ENCODE measurements at places on chromosomes 1 and 21.

DNA sequence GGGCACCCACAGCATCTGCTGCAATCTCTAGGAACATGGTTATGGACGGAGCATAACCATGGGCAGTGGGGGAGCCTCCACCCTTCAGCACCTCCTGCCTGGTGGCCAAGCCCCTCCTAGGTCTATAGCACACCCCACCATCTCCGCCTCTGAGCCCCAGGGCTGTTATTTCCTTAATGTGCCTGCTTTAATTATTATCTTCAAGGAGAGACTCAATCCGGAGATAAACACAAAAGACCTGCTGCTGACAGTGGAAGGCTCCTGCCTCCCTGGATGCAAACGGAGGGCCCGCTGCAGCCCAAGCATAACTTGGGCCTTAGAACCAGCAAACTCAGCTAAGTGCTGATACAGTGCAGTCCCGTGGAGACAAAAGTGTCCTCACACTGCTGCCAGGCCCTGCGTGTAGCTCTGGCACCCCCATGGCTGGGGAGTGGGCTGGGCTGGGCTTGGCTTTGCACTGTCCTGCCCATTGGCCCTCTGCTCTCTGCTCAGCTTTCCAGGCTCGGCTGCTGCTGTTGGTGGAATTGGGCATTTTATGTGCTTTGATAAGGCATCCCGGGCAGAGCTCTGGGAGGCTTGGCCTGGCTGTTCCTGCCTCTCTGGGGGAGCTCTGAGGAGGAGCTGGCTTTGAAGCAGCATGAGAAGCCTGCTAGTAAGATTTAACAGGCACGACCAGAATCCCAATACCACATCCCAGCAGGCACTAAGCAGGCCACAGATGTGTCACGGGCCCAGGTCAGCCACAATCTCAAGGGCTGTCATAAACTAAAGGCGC is 620.2 kb downstream of the PTPRU start:
- peak; percentile 38 for DNase-seq

- no peak for DNase-seq
Measured at GRCh38 chr1:64114012-64114525, 89.4 kb upstream of the UBE2U start.

DNA sequence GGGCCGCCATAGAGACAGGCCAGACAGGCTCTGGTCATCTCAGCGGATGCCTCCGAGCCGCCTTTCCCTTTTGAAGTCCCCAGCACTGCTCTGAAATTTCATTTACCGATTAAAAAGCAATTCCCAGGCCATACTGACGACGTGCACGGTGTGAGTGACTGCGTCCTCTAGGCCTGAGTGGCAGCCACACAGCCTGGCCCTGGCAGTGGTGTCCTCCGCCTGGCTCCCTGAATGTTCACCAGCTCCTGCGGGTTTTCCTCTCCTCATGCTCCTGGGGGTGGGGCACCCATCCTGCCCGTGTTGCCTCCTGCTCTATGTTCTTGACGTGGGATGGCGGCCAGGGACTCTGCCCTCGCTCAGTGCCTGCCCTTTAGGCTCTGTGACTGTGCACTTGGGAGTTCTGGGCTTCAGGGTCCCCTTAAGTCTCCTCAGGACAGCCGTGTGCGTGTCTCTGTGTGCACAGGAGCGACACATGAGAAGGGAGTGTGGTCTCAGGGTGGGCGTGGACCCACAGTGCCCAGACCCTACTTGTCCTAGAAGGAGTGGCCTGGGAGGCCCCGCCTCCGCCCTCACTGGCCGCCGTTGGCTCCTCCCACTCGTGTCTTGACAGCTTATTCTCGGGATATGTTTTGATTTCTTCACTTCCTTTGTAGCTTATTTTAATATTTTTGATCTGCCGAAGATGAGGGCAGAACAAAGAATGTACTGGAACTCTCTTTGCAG is 3.6 kb downstream of the SKI start:
- DNase-seq, result peak; percentile 84

DNA sequence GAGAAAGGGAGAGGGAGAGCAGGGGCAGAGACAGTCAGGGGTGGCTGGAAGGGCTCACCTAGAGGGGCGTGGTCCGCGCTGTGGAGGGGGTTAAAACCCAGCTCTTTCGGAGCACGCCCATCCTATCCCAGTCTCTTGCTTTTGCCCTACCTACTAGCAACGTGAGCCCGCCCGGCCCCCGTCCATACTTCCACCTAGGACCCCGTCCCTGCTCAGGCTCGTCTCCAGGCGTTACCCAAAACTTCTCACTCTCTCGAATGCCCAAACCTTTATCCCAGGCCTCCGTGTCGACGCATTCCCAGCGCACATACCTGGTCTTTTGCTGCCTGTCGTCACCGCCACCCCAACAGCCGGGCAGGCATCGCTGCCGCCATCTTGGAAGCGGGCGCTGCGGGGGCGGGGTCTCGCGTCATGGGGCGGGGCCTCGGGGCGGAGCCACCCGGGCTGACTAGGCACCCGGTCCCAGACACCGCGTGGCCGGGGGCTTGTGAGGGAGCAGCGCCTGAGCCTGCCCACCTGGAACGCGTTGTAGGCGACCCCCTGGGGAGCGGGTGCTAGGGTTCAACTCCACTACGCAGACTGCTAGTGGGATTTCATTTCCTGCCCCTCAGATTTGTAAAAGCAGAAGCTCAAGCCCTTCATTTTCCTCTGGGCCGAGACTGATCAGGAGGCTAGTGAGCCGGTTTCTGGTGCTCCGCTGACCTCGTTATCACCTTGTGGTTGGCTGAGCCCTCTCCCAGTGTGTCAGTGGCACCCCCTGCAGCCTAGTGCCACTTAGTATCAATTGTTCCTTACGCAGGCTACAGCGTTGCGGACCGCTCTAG is at the start of gene B4GALT3:
Gene B4GALT3 (minus strand): TSS at position 396 of the 824 bp plus-strand sequence. CDS start 1,447 bp downstream, outside the sequence.
- DNase-seq, result peak; percentile 95

DNA sequence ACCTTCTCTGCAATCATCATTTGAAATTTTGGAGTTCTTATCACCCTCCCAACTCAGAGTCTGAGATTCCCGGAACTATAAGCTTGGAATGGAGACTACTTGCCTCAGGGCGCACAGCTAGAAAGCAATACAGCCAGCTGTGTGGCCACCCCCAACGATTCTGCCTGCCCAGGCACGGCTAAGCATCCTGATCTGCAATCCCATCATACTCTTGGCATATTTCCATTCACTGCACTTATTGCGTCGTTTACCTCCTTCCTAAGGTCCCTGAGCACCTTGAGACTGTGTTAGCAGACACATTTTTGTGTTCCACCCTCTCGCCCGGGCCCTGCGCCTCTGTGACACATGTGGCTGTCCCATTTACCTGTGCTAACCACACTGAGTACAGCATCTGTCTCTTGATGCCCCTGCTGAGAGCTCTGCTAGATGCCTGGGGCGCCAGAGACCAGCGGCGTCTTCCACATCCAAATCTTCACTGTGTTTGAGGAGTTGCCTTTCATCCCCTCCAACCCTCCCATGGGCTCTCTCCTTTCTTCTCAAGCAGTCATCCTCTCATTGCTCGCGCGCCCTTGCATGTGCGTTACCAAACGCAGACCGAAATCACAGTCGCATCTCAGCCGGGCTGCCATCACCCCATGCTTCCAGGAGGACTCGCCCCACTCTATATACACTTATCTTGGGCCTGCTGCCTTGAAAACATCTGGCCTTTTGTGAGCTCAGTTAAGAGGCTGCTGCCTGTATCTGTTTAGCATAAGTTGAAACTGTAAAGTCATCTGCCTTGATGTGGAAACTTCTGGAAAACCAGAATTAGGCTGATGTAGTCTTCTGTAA is 3.5 kb upstream of the CLDN19 start:
- DNase-seq, result no peak

DNA sequence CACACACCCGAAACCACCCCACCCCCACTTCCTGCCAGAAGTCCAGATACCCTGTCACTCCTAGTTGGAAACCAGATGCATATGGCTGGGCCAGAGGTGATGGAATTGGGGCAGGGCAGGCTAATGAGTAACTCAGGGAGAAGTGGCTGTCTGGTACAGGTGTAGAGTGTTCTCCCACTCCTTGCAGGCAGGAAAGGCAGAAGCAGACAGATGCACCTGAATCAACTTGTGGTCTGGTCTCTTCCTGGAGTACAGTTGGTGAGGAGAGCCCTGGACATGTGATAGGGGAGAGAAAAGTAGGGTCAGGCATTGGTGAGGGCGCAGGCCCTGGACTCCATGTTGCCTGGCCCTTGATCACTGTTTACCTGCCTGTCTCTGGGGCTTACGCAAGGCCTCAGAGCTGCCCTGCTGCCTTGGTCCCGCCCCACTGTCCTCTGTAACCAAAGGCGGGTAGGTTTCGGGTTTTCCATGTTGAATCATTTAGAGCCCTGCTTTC is 2.5 kb downstream of the CGN start:
- no peak for DNase-seq

DNA sequence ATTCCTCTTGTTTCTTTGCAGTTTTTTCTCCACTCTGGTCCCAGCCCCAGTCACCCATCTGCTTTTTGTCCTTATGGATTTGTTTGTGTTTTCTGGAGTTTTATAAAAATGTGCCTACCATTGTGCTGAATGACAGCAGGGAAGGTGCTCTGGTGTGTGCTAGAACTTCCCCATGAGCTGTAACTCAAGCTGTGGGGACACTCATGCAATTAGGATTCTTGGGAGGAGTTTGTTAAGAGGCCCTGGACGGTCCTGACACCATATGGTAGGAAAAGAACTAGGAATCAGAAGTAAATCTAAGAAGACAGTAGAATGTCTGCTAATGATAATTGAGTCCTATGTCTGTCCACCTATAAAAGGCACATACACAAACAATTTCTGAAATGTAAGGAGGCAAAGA is 27.4 kb downstream of the URB2 start:
- DNase-seq, result no peak

DNA sequence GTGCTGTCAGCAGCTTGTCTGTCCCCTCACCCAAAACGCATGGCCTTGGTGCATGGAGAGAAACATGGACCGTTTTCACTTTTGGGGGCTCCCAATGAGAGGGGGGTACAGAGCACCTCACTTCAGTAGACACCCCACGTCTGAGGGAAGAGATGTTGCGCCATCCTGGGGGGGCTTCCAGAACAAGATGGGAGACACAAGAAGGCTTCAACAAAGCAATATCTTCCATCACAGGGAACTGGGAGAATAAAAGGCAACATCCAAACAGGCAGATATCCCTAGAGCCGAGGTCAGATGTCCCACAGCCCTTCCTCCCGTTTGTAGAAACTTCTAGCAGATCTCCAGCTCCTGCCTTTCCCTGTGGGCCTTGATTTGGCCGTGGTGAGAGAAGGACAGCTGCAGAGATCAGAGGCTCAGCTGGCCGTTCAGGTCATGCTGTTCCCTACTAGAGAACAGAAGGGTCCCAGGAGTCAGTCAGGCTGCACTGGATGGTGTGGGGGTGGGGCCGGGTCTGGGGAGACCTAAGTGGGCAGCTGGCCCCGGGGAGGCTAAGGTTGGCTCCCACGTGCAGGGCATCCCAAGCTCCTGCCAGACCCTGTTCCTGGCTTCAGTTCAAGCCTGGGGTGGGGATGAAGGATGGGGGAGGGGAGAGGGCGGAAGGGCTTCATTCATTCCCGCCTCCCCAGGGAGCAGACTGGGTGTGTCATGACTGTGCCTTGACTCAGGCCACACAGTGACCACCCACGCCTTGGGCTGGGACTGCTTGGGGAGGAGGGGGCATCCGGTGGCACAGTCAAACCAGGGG is 4.4 kb downstream of the PLOD1 start:
- no peak for DNase-seq

- DNase-seq, result no peak
Measured at GRCh38 chr1:224157316-224157715, 25.7 kb upstream of the DEGS1 start.

DNA sequence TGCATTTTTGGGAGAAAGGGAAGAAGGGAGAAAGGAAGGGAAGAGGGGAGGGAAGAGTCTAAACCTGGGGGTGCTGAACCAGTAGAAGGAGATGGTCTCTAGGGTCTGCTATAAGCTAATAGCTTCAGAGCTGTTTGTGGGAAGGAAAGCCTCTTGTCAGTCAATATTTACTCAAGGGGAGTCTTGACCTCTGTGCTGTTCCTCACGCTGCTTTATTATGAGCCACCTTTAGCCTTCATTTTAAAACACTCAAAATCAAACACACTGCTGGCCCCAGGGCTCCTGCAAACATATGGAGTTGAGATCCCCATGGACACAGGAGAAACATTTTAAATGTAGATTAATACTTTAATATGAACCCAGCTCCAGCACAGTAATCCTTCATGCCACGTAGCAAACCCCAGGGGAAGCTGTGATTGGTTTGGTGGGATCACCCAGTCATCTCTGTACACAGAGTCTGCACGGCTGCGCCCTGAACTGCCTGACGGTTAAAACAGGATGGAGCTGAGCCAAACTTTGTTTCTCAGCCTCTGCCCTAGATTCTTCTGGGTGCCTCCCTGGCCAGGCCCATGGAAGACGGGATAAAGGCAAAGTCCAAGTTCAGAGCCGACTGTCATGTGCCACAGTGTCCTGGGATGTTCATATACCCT is 40.2 kb upstream of the VWA5B1 start:
- DNase-seq, result no peak

Data from retina (tissue), 1 donor.